ENCODE measurements at places on chromosomes 4 and X. TPM values are rescaled to one million over a fixed set of nuclear protein-coding genes. Genes with fewer than 3 reads are reported as not detected.

The BMPR1B gene
- total RNA-seq, result 5.9 TPM

The MAMLD1 gene
- total RNA-seq, result 2.9 TPM

The CASP6 gene
- 40.3 TPM for total RNA-seq

The CPE gene
- total RNA-seq, result 0.34 TPM

The TET2 gene
- 12.4 TPM for total RNA-seq

The SH3D19 gene
- 16.0 TPM for total RNA-seq

The SPANXA2 gene
- not detected for total RNA-seq

The SPANXA1 gene
- not detected for total RNA-seq

The MMGT1 gene
- total RNA-seq, result 23.3 TPM

The CFAP299 gene
- not detected for total RNA-seq

The SPINK2 gene
- not detected for total RNA-seq

The KIAA1210 gene
- total RNA-seq, result not detected

The GLOD5 gene
- total RNA-seq, result not detected

The RGN gene
- under 0.01 TPM for total RNA-seq

The SRPK3 gene
- under 0.01 TPM for total RNA-seq
